Epithelial cell of esophagus (primary cell): ENCODE measurements at places on chromosomes 3 and 15.

DNA sequence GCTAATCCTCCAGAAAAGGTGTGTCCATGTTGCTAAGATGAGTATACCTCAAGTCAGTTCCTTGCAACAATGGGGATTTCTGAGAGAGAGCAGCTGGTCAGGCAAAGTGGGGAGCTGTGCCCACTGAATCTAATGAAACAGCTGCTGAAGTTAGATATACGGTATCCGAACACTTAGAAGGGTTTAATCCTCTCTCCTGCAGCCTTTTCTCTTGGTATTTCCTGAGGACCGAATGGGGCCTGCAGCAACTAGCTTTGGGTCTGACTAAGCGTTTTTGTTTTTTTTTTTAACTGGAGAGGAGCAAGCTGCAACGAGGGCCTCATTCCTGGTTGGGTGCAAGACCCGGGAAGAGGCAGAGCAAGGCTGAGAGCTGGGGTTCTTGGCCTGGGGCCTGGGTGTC is 37.6 kb upstream of the BNC1 start:
- DNase-seq: peak; percentile 88

DNA sequence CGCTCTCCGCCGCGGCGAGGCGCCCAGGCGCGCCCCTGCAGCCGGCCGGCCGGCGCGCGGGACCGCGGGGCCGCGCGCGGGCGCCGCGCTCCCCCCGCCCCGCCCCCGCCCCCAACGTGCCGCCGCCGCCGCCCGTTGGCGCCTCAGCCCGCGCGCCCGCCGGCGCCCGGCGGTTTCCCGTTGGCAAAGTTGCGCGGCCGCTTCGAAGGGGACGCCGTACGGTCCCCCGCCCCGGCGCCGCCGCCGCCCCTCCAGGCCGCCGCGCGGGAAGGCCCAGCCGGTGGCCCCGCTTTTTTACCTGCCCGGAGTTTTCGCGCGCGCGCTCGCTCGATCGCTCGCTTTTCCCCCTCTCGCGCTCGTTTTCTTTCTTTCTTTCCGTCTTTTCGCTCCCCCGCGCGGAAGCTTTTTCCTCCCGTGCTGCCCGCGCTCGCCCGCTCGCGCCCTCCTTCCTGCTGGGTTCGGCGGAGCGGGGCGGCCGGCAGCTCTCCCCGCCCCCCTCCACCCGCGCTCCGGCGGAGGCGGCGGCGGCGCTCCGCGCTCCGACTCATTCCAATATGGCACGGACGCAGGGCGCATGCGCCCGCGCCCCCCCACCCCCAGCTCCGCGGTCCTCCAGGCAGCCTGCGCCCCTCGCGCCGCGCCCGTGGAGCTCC is at the start of gene SFMBT1:
Gene SFMBT1, minus strand, starts transcription at position 556 of the 653 bp plus-strand sequence. CDS start 76,945 bp downstream, outside the sequence.
- peak; percentile 69 for DNase-seq

DNA sequence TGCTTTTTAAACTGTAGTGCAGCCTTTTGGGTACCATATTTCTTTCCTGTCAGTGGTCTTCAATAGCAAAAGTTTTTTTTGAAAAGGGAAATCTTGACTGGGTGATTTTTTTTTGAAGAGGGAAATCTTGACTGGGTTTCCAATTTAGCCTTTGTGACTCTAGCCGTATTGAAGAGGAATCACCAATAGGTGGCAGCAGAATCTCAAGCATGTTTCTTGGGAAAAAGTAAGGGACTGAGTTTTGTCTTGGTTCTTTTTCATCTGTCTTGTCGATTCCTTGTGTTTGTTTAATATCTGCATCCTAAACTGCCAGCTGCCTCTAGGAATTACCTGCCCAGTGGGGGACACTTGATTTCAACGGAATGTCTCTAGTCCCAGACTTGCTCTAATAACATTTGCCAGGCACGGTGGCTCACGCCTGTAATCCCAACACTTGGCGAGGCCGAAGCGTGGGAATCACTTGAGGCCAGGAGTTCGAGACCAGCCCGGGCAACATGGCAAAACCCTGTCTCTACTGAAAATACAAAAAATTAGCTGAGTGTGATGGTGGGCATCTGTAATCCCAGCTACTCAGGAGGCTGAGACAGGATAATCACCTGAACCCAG is 89.2 kb downstream of the RBPMS2 start:
- DNase-seq: peak; percentile 58

DNA sequence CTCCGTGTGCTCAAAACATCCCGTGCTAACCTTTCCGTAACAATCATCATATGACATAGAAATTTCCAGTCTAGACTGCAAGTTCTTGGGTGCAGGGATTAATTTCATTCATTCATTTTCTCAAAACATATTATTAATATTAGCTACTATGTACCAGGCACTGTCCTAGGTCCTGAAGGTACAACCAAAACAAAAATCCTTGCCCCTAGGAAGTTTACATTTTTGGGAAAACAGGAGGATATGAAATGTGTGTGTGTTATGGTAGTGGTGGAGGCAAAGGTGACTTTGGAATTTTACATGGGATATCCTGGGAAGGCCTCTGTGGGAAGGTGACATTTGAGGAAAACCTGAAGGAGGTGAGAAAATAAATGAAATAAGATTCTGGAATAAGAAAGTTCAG is 222.6 kb downstream of the LRRC3B start:
- no peak for DNase-seq

DNA sequence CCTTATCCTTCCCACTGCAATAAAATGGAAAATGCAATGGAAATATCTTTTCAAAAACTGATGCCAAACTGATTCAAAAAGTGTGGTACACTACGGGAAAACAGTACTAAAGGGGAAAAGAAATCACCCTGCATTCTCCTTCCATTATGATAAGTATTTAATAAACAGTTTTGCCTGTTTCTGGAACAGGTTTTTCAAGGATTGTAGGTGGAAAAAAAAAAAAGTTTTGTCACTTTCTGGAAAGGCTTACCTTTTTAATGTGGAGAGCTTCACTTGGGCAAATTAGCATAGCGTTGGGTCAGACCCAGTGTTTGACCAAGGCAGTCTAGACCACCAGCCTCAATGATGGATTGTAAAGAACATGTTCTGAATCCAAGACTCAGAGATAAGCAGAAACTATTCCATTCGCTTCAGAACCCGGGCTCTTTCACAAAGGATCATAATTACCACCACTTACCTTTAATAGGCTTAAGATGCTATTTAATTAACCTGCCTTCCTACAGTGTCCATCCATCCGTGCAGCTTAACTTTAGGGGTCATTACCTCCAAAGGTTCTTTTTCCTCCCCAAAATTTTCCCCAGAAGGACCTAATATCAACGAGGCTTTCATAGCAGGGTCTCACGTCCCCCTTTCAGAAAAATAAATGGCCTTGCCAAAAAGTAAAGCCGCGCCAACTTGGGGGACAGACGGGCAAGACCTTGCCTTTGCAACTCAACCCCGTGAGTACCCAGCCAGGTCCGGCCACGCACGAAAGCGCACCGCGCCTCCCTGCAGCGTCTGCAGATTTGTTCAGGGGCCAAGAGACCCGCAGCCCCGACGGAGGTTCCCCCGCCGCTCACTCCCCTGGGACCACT is 1.0 kb downstream of the DCBLD2 start:
- peak; percentile 20 for DNase-seq

DNA sequence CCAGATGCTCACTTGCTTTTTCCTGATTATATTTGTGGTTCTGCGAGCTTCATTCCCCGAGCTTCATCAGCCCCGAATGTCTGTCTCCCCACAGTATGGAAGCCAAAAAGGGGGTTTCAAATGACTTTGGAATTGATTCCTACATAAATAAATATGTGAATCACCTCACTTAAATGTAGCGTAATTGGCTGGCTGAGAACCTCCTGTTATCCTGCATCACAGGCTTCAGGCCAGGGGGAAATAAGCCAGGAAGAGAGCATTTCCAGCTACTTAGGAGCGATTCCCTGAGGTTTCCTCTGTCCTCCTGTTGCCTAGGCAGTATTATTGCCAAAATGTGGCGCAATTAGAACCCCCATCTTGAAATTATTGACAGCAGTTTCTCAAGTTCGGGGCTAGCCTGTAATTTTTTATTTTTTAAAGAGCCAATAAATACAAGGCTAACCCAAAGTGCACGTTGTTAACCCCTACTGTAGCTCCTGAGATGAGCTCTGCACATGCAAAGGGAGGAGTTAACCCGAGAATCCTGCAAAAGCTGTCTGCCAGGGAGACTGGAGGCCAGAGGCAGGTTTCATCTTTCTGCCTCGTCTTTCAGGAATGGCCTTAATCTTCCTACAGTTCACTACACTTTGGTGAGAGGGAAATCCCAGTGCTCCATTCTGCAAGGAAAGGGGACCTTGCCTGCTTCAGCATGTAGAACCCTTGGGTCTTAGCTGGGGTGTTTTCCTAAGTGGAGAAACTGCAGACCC is 148.2 kb downstream of the ADAMTS9 start:
- DNase-seq: no peak

DNA sequence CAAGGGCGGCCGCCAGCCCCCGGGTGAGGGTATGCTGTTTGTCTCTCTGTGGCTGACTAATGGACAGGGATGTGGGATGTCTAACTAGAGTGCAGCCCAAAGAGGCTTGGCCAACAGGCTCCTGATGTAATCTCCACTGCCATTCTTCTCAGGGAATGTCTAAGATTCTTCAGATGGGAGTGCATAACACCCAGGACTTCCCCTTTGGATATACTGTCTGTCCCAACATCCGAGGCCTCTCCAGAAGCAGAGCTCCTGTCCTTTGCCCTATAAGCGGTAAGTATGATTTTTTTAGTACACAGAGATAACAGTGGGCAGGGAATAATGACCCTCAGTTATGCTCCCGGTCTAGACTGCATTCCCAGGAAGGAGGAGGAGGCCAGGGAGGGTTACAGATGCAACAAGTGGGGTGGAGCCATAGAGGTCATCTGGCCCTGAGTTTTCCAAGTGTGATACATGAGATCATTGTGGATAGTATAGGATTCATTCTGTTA is 62.5 kb upstream of the SLCO2A1 start:
- no peak for DNase-seq

- peak; percentile 76 for DNase-seq
Observed at GRCh38 chr3:107674371-107674770, 151.6 kb downstream of the BBX start.

DNA sequence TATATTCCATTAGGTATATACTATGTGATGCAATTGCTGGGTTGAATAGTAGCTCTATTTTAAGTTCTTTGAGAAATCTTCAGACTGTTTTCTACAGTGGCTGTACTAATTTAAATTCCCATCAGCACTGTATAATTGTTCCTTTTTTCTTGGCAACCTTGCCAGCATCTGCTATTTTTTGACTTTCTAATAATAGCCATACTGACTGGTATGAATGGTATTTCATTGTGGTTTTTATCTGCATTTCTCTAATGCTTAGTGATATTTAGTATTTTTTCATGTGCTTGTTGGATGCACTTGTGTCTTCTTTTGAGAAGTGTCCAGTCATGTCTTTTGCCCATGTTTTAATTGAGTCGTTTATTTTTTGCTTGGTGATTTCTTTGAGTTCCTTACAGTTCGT is 145.1 kb upstream of the PLSCR5 start:
- peak; percentile 1 for DNase-seq

GRCh38 chr3:126211569-126211968 is 31.2 kb upstream of the ALDH1L1 start:
- no peak for DNase-seq

DNA sequence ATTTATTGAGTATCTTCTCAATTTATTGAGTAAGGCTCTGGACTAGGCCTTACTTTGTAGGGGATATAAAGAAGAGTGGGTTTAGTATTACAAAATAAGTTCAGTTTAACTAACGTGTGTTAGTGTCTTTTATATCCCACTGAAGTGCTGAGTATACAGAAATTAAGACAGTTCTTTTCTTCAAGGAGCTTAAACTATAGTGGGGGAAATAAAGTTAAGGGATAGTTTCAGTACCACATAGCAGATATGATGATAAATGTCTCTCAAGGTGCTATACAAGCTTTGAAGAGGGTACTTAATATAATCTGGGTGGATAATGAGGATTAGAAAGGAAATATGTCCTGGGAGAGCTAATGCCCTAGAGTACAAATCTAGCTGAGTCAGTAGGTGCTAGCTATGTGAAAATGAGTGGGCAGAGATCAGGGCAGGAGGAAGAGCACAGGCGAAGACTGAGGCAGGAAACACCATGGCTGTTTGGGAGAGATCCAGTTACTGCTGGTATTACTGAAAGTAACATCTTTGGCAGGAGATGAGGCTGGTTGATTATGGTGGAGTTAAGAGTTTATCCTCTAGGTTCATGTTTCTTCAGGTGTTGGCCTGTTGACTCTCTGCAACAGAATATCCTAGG is 46.0 kb downstream of the TEX9 start:
- peak; percentile 13 for DNase-seq

DNA sequence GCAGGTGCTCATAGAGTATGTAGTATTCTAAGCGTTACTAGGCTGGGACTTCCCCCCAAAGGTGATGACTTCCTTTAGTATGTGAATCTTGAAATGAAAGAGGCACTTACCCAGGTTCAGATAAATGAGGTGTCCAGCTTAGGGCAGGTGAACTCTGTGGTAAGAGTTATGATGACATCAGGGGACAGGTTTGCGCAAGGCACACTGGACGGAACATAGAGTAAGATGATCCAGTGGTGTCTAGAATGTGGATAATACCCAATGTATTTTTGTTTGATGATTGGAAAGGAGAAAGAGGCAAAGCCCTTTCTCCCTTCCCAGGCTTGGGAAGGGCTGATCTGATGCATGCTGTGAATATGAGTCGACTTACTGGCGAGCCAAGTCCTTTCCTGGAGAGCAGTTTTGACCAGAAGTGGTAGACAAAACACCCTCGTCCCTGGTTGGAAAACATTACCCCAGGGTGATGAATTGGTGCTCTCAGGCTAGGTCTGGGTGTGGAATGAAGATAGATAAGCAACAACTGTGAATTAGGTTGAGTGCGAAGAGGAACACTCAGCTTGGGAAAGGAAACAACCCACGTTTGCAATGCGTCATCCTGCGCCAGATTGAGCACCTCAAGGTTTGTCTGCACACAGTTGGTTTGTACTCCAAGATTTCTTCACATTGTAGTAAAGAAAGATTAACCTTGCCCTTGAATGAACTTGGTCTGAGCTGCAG is 124.2 kb downstream of the GHSR start:
- DNase-seq: peak; percentile 44

DNA sequence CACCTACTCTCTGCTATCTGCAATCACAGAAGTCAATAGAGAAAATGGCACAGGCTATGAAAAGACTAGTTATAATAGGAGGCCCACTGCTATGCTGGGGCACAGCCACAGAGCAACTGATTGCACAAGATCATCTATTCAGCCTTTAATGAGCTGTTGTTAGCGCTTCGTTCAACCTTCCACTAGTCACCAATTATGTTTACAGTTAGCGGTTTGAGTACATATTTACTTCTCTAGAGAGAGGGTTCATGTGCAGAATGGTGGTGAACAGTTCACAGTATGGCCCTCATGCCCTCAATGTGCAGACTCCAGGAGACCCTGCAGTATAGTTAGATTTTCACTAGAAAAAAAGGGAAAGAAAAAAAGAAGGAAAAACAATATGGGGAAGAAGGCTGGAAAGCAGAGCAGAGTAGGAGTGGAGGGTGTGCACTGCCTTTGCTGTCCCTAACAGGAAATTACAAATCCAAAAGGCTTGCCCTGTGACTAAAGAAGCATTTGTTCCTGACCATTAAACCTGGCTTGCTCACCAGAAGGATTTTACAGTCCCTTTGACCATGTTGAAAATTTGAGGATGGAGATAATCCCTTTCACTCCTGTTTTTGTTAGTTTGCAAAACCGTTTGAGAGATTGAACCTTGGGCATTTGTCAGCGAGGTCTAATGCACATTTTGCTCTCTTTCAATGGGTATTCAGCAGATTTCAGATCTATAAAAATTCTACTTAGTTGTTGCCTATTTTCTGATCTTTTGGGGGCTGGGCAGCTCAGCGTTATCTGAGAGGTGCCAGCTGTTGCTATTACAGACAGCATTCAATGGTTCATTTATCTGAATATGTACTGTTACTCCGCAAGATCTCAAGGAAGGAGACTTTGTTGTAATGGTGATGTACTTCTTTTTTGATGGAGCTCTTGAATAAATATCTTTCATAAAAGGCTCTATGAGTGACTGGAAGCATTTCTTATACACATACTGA is 296.1 kb downstream of the LSAMP start:
- DNase-seq: peak; percentile 13
